ENCODE measurements at places on chromosomes 4 and X.

DNA sequence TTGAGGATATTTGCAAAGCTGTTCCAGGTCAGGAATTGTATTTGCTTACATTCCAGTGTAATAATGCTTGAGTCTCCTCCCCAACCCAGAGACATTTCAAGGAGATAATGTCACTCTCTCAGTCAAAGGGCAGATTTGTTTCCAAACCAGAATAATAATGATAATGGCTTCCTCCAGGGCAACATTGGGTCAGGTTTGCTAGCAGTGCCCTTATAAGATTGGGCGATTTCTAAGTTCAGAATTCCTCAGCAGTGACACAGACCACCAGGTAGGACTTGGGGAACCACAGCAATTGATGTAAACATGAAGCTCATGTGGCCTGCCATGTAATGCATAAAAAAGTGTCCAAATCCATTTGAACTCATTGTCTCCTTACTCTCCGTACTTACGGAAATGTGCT lies 125.2 kb downstream of the BMP15 start:
- no peak for DNase-seq

GRCh38 chrX:104193485-104193884 lies 27.2 kb downstream of the FAM199X start:
- DNase-seq: no peak

GRCh38 chrX:12686331-12686730 lies 104.9 kb upstream of the PRPS2 start:
- DNase-seq: no peak

DNA sequence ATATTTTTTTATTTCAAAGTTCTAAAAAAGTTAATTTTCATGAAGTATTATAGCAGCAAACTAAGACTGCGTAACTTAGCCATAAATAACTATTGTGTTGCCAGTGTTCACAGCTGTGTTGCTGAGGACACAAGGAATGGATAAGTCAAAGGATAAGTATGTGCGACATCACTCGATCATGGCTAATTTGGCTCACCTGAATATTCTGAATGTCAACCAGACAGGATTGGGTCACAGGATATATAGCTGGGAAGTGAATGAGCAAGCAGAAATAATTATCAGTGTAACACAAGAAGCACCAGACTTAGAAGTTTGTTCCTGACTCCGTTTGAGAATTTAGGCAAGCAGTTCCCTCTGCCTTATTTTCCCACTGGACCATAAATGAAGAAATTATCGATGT lies 33.9 kb downstream of the PRDM8 start:
- no peak for DNase-seq
